ENCODE measurements at places on chromosomes 16 and 17.

DNA sequence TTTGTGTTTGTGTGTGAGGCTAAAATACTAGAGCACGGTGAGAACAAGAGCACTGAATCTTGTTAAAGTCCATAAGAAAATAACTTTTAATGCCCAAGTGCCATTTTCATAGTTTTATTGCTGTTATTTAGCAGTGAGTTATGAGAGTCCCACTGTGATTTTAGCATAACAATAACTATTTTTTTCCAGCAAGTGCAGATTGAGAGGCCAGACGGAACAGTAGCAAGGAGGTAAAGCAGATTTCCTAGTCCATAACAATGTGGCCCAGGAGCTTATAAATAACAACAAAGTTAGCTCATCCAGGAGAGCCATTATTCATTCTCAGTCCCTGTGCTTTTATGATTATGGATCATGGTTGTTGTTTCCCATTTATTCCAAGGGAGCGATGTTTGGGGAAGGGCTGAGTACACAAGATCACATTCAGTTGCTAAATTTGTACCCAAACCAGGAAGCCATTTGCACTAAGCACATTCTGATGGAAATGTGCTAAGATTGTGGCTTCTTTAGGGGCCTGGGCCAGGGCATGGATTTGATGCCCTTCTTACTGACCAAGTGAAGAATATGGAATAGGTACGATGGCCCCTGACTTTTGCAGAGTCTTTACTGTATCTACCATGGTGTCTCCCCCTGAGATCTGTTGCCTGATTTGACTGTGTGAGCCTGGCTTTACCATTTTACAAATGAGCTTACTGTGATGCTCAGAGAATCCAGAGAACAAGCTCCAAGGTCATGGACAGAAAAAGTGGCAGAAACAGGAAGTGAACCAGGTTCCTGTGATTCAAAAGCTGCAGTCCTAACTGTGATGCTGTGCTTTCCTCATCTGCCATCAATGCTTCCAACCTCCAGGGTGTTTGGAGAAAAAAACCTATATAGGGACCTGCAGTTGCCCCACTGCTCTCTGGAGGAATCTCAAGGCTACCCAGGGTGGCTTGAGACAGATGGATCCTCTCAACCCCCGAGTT, 204.7 kb upstream of the HSBP1 start:
- no peak for DNase-seq

DNA sequence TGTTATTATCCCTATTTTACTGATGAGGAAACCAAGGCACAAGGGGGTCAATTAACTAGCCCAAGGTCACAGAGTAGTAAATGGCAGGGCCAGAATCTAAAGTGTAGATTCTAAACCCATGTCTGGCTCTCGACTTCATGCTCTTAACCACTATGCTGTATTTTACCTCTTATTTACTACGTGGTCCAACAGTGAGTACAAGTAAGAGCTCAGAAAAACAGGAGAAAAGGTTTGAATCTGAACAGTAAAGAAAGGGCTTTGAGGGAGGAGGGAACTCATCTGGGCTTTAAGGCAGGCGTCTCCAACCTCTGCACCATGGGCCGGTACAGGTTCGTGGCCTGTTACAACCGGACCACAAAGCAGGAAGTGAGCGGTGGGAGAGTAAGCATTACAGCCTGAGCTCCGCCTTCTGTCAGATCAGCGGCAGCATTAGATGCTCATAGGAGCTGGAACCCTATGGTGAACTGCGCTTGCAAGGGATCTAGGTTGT, 62.9 kb downstream of the SMURF2 start:
- DNase-seq = no peak

DNA sequence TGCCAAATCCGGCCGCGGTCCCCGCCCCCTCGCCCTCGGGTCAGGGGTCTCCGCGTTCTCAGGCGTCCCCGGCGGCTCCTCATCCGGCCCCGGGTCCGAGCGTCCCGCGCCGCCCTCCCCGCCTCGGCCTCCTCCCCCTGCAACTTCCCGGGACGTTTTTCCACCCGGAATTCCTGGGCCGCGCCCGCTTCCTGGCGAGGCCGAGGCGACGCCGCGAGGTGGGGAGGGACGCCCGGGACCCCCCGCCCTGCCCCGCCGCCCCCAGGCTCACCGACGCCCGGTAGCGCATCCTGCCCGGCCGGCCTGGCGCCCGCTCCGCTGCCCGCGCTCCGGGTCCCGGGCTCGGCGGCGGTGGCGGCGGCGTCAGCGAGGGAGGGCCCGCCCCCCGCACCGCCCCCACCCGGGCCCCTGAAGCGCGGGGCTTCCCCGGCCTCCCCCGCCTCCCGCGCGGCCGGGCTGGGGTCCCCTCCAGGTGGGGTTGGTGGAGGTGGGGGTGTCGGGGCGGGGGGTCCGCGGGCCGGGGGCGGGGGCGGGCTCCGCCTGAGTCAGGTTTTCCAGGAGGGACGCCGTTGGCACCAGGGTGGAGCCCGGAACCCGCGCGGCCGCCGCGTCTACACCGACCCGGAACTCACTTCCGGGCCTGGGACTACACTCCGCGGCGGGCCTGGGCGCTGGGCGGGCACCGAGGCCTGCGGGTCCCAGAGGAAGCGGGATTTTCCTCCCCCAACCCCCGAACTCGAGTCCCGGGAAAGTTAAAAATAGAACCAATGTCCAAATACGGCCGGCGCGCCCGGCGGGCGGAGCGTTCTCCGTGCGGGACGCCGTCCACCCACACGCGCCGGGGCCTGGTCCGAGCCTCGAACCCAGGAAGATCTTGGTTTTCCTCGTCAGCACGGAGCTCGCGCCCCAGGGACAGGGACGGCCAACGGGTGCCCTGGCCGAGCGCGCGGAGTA, 6.8 kb downstream of the MYO1C start:
- no peak for DNase-seq

- DNase-seq = no peak
These were observed 4.2 kb downstream of the ITGB3 start for GRCh38 chr17:47257651-47258339.

GRCh38 chr17:78819806-78820792, 20.5 kb downstream of the USP36 start:
- DNase-seq = no peak

GRCh38 chr16:19715566-19715965, 2.5 kb downstream of the KNOP1 start:
- no peak for DNase-seq

DNA sequence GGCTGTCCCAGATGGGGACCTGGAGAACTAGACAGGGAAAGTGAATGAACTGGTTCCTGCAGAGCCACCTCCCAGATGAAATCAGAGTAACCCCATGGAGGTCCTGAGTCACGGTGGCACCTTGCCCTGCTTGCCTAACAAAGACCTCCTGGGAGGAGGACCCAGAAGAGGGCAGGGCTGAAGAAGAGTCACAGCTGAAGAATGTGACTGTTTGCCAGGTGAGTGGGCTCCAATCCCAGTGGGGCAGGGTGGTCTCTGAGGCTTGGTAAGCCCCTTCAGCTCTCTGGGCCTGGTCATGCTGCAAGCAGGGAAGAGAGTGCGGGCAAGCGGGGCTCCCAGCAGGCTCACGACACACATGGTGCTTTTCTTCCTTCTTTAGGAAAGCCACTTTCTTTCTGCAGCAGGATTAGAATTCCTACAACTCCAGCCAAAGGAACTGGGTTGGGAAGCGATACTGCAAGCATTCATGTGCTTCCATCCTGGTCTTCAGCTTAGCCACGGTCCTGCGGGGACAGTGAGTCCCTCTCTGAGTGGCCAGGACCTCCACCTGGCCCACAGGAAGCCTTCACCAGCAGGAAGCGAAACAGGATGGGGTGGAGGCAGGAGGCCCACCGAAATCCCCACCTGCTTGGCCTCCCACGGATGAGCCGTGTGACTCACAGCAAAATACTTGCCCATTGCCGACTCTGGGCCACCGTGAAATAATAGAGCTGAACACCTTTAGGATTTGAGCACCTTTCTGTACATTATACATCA, 4.3 kb downstream of the C16orf74 start:
- DNase-seq = no peak

DNA sequence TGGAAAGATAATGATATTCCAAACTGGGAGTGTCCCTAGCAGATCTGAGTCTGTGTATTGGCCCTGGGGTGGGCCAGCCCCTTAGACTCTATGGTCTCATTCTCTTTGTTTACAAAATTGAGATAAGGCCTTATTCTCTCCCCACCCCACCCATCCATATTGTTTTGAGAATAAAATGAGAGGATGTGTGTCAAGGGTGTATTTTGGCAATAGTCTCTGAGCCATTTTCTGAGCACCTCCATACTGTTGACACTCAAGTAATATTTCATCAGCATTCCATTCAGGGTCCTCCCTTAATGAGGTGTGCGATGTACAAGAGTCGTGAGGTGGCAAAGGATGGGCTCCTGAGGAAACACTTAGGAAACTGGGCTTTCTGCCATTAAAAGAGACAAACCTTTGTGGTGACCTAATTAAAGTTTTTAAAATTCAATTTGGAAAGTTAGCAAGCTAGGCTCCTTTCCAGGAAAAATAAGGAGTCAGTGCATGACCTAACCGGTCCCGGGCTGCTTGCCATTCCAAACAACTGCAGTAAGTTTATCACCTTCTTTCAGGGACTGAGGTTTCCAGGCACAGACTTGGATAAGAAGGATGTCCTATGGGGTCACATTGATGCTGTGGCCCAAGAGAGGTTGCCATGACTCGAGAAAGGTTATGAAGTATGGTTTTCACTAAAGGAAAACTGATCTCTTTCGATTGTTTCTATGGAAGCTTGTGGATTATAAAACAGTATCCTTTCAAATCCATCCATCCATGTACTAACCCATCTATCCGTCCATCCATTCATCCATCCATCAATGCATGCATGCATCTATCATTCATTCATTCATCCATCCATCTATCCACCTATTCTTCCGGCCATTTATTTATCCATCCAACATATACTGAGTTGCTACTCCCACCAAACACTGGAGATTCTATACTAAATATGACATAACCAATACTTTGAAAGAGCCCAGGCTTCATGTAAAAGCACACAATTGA, 443.3 kb downstream of the UTP18 start:
- DNase-seq = no peak

GRCh38 chr17:79168486-79169055, 93.9 kb downstream of the ENGASE start:
- peak; percentile 56 for DNase-seq

DNA sequence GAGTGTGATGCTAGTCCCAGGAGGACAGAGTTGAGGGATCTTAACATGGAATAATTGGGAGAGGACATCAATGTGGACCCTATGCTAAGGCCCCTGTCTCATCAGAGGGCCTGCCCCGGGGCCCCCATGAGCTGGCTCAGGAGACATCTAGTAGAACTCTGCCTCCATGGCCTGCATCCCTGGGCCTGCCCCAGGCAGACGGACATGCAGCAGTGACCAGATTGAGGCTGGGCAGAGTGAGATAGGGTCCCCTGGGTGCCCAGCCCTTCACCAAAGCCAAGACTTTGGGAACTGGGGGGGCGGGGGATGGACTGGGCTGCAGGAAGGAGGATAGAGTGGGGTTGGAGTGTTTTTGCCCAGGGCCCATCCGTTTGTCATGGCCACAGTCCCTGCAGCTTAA, 115.2 kb downstream of the CCDC182 start:
- DNase-seq = no peak

GRCh38 chr17:43030137-43030767, 5.2 kb downstream of the RND2 start:
- no peak for DNase-seq

GRCh38 chr17:79065105-79065670, 9.4 kb upstream of the ENGASE start:
- DNase-seq = no peak

GRCh38 chr17:725746-726145, 6.7 kb upstream of the TLCD3A start:
- DNase-seq = no peak

DNA sequence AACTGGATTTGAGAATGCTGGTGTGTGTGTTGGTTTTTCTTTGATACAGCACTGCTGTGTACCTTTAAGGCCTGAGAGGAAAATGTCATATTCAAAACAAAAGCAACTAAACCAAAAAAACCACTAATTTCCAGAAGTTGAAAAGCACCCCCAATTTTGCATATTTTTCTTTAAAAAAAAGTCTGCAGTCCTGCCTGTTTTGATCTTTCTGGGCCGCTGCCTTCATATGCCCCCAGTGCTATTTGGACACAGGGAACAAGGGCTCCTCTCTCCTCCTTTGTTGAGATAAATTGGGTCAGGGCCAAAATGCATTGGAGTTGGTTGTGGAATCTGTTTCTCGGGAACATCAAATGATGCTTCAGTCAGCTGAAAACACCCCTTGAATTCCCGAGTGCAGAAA, 26.9 kb downstream of the GPT2 start:
- no peak for DNase-seq

GRCh38 chr17:77381185-77381700, 240.5 kb downstream of the SEC14L1 start:
- DNase-seq = no peak

- no peak for DNase-seq
These were observed 405.0 kb downstream of the WWOX start for GRCh38 chr16:78504401-78504851.

DNA sequence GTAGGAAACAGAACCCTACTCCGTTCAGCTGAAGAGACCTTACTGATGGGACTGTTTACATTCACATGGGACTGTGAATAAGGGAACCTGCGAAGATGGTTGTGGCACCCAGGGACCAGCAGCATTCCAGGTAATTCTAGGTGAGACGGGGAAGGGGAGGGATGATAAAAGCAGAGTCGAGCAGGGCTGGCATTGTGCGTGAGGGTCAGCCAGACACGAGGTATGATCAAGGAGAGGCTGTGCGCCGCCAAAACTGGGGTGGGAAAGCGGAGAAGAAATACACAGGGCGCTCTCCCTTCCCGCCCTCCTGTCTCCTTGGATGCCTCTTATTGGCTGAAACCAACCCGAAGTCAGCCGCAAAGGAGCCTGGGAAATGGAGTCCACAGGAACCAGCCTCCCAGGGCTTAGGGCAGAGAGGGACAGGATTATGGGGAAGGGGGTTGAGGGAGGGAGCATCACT, 38.4 kb upstream of the CSNK2A2 start:
- peak; percentile 65 for DNase-seq

GRCh38 chr17:80475910-80476876, at the start of gene NPTX1:
Gene NPTX1, minus strand, starts transcription at chr17:80476607. Its CDS starts 161 bp downstream, at chr17:80476446.
- no peak for DNase-seq

GRCh38 chr17:42708588-42708987, 26.3 kb downstream of the CNTNAP1 start:
- DNase-seq = no peak

- DNase-seq = no peak
These were observed 76.2 kb upstream of the DNAH17 start for GRCh38 chr17:78653382-78653781.

- no peak for DNase-seq
These were observed 15.4 kb downstream of the COX6A2 start for GRCh38 chr16:31412750-31413149.

GRCh38 chr16:87317750-87318644, 805 bp upstream of the C16orf95 start:
- no peak for DNase-seq
